ENCODE measurements at places on chromosomes 3 and 15. TPM values are rescaled to one million over a fixed set of nuclear protein-coding genes. Genes with fewer than 3 reads are reported as not detected.
A peak's percentile ranks its signal among the peaks of the same experiment; 100 is the strongest.

CCK gene
- total RNA-seq: not detected

GOLGA6L9 gene
- total RNA-seq: 7.3 TPM

ZNF860 gene
- total RNA-seq: 9.6 TPM

LDHAL6B gene
- not detected for total RNA-seq

DNA sequence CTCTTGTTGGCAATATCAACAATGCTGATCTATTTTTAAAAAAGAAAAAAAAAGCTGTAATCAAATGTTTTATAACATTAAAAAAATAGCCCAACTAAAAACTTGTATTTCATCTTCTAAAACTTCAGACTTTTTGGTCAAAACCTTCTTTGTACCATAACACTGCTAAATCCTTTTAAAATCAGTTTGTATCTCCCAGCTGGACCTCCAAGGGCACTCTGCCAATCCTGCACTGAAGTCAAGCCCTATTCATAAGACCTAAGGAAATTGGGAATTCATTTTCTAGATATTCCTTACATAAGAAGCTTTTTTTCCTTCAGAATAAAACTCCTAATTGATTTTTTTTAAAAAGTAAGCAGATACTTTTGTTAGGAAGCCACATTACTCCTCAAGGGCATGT lies 38.2 kb upstream of the HCLS1 start:
- no peak for DNase-seq

GRCh38 chr3:191120447-191121298 lies 78.4 kb upstream of the OSTN start:
- DNase-seq: no peak

- no peak for DNase-seq
Observed at GRCh38 chr3:42545284-42545900, 36.4 kb downstream of the SEC22C start.

- DNase-seq: no peak
Observed at GRCh38 chr3:180447136-180447535, 154.8 kb upstream of the TTC14 start.

DNA sequence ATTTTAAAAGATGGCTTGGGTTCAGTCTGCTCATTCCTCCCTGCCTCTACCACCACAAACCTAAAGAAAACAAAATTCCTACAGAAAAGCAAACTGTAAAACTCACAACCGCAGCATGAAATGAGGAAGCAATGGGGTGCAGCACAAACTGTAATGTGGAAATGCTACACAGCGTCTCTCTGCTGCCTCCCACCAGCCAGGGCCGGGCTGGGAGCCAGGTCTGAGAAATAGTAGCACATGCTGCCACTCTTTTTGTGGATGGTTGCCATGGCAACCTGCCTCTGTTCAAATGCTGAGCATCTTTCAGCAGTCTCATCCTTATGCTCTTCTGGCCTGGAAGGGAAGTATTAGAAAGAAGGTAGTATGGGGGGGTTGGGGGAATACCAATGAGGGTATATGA lies 55.4 kb downstream of the EOMES start:
- DNase-seq: peak; percentile 20

DNA sequence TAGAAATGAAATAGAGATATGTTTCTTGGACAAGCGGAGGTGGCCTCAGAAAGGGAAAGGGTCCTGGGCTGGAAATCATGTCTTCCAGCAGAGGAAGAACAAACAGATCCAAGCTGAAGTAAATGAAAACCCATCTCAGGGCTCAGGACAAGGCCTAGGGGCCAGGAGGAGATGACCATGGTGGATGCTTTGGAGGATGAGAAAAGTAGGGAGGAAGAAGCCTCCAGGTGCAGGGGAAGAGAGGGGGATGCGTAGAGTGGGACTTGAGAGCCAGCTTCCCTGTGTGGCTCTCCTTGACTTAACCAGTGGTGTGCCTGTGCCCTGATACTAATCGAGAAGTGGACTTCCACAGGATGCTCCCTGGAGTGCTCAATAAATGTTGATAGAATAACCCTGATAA lies 203.2 kb downstream of the FAM43A start:
- DNase-seq: no peak

GRCh38 chr3:159974-160373 lies 36.6 kb upstream of the CHL1 start:
- DNase-seq: no peak

GRCh38 chr15:65091946-65092770 lies 15.6 kb downstream of the KBTBD13 start:
- no peak for DNase-seq

DNA sequence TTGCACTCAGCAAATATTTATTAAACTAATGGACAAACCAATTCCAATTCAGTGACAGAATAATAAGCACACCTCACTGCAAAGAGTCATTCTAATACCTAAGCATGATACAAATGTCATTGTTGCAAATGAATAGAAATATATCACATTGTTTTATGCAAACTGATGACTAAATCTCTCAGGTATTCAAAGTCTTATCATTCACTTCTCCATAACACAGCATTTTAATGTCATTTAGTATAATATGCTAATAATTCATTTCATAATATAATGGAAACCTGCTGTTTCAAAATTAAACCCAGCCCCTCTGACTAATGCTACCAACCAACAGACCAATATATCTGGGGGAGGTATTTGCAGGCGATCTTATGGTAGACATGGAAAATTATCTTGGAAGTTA lies 71.8 kb downstream of the FGF7 start:
- DNase-seq: no peak

DNA sequence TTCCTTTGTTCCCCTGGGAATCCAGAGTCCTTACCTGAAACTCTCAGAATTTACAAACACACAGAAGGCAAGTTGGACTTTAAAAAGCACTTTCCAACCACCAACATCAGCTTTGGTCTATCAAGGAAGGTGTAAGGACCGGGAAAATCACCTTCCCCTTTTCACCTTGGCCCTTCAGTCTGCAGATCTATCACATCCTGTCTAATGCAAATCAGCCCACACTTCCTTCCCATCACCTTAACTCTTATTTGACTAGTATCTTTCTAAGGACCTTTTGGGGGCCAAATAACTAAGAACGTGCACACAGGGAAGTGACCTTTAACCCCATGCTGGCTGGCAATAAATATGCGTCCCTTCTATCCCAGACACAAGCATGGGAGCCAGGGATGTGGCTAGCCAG lies 320.6 kb downstream of the ARRDC4 start:
- DNase-seq: no peak

DNA sequence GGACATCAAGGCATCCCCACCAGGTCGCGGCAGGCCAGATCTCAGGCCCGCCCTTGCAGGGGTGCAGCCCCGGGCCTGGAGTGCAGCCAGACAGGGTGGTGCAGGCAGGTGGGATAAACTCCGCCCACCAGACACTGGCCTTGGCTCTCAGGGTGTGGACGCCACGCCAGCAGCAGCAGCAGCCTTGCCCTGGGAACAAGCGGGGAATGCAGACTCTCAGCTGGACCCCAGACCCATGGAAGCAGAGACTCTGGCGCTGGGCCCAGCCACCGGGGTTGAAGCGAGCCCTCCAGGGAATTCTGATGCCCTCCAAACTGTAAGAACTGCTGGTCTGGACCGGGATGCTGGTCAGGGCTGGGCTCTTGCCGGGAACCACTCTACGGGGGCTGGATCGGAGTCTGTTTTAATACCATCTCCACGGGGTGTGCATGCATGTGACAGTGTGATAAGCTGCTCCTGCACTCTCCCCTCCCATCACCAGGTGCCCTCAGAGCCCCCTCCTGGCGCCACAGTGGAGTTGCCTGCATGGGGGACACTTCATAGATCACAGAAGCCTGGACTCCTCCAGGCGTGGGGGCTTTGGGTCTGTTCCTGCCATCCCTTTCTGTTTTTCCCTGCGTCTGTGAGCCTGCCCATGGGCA lies 142.7 kb downstream of the NSMCE3 start:
- no peak for DNase-seq

DNA sequence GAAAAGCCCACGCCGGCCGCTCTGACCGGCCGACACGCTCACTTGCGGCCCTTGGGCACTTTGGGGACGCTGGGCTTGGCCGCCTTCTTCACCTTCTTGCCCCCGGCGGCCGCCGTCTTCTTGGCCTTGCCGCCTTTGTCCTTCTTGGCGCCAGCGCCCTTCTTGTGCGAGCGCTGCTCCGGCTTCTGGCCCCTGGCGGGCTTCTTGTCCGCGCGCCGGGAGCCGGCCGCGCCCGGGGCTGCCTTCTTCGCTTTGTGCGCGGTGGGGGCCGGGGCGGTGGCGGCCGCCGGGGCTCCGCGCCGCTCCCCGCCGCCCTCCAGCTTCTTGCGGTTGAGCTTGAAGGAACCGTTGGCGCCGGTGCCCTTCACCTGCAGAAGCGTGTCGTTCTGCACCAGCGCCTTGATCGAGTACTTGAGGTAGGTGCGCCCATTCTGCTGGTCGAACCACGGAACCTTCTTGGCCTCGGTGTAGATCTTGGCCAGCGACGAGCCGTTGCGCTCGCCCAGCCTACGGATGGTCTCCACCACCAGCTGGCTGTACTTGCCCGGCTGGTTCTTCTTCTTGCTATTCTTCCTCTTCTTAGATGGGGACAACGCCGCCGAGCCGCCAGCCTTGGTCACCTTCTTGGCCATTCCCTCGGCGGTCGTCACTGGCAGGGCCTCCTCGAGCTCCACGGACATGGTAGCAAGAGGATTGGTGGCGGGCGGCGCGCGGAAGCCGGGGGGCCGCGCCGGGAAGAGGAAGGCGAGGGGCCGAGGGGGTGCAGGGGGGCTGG lies 36.7 kb downstream of the HMCES start:
- DNase-seq: no peak

DNA sequence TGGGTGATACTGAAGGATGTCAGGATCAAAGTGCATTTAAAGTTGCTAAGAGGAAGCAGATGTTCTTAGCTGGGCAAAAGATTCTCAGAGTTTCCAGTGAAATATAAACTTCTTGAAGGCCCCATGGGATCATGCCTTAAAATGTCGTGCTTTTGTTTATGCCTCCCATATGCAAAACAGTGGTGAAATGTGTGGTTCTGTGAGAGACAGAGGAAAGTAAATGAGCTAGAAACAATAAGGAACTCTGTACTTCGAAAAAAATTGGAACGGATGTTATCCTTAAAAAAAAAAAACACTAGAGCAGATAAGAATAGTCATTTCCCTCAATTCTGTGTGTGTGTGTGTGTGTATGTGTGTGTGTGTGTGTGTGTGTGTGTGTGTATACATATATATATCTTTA lies 497.0 kb upstream of the TBL1XR1 start:
- DNase-seq: no peak

GRCh38 chr3:60147249-60147950 lies 1097.6 kb upstream of the CFAP20DC start:
- no peak for DNase-seq

DNA sequence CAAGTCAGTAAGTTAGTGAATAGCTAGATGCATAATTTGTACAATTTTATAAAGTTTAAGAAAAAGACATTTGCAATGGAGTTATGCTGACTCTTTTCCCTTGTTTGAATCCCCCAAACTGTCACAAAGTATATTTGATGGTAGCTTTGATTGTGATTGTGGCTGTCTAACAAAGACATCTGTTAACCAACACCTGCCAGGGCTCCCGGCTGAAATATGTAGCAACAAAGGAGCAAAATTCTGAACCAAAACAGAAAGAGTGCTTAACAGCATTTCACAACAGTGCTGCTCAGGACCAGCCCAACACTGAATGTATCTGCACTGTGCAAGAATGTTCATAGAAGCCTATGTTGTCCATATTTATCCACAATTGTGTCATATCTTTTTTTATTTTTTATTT lies 39.4 kb downstream of the LEO1 start:
- no peak for DNase-seq

DNA sequence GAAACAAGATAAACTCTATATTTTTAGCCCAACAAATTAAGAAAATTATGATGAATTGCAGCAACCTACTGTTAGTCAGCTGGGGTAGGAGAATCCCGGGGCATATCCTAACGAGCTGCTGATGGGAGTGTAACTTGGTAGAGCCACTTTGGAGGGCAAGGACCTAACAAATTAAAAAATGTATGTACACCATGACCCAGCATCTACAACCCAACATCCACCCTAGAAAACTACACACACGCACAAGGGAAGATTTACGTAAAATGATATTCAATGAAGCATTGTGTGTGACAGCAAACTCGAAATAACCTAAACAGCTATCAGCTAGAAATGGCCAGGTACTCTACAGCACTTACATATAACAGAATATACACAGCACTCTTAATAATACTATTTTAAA lies 1.9 kb downstream of the BCL2A1 start:
- DNase-seq: no peak

DNA sequence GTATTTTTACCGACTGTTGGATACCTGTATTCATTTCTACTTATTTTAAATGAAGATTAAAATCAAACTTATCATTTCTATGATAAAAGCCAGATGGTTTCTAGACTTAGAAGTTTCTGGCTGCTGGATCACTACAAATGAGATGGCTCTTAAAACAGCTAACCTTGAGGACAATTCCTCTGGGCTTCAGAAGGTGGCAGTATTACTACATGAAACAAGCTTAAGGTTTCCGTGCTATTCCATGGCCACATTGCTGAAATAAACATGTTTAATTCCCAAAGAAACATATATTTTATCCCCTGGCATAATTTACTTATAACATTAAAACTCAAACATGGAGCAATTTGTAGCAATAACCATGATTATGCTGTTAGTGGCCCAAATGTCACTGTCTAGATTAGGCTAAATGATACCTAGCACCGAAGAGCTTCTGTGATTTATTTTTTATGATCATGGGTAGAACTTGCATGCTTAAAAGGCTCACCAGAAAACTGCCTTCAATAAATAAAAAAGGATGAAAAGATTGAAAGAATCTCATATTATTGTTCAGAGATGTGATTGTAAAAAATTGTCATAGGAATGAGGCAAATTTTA lies 204.0 kb upstream of the NANOGP8 start:
- DNase-seq: peak; percentile 58

GRCh38 chr3:101850246-101851051 lies 1.1 kb downstream of the NFKBIZ start:
- DNase-seq: no peak

DNA sequence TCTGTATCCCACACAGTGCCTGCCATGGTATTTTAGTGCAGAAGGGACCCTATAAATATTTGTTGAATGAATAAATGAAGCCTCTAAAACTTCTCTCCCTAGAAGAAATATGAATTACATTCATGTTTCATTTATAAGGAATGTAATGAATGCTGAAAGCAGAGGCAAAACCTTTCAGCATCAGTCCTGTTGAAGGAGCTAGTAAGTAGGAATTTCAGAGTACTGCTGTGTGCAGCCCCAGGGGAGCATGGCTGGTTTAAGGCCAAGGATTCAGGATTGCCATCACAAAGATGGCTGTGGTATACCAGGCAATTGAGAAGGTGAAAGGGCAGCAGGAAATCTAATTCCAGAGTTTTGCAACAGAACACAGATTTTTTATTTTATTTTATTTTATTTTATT lies 1131.4 kb downstream of the IGSF11 start:
- DNase-seq: no peak

DNA sequence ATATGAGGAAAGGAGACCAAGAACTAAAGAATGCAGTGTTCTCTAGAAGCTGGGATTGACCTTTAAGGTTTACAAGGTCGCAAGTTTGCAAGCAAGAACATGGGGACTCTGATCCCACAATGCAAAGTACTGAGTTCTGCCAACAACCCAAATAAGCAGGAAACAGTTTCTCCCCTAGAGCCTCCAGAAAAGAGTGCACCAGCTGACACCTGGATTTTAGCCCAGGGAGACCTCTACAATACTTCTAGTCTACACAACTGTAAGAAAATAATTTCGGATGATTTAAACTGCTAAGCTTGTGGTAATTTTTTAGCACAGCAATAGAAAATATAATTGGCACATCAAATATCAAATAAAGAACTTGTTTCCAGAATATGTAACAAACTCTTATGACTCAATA lies 46.4 kb downstream of the EHHADH start:
- DNase-seq: no peak
